Activated CD4-positive, alpha-beta memory T cell treated with anti-CD3 and anti-CD28 coated beads, Interleukin-2, amount 10 ng/mL, durations not matched to agents 7 days and 5 days (primary cell): ENCODE measurements at places on chromosomes 6 and 20. TPM values are rescaled to one million over a fixed set of nuclear protein-coding genes. Genes with fewer than 3 reads are reported as not detected.

- DNase-seq = no peak
Observed at GRCh38 chr6:156767603-156768467, 9.3 kb upstream of the ARID1B start.

Gene KCNK15
- total RNA-seq = not detected

Gene TOMM34
- total RNA-seq = 16.0 TPM

Gene TENT5A
- 2.0 TPM for total RNA-seq

GRCh38 chr6:39800034-39801032 lies 8.2 kb downstream of the DAAM2 start:
- no peak for DNase-seq

- DNase-seq = no peak
Observed at GRCh38 chr20:46423342-46423741, 16.9 kb upstream of the ELMO2 start.

GRCh38 chr20:58864346-58864745 lies 11.8 kb downstream of the GNAS start:
- no peak for DNase-seq

- no peak for DNase-seq
Observed at GRCh38 chr6:128303870-128304269, 216.5 kb downstream of the PTPRK start.

DNA sequence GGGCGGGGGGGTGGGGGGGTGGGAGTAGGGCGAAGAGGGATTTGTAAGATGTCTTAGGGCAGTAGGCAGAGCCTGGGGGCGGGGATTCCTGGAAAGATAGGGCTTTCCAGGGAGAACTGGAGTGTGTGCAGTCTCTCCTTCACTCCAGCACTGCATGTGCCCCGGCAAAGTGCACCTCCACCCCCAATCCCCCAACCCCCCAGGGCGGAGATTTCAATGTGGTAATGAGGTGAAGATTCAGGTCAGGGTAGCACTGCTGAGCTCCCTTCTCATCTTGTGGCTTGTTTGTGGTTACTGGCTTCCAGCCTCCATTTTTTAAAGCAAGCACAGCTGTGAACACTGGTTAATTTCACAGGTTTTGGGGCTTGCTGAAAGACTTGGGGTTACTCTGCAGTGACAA lies 5.9 kb downstream of the TMEM239 start:
- DNase-seq = peak; percentile 64

DNA sequence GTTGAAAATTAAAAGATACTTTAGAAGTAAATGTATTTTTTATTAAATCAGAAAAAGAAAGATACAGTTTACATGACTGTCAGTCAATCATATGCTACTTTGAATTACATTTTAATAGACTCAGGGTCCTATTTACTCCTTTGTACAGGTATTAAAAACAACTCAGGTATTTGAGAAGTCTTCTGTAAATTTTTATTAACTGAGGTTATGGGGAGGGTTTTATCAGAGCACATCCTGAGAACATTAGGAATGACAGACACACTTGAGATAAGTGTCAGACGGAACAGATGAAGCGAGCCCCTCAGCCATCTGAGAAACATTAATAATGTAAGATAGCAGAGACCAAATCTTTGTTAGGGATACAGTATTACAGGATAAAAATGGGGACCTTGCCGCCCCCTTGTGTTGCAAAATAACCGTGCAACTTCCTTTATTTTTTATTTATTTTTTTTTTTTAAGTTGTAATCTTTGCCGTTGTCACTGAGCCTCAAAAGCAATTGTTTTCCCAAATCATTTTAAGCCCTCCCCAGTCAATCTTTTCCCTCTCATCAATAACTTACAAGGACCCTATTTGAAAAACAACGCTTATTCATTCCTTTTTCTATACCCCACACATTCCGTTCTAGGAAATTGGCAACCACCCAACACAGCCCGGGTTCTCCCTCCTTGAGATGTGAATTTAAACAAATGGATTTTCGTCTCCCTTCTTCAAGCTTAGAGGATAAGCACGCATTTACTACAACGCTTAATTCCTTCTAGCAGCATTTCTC lies 126.7 kb downstream of the BCAS1 start:
- peak; percentile 36 for DNase-seq

- no peak for DNase-seq
Observed at GRCh38 chr6:84718038-84718955, 46.1 kb downstream of the TBX18 start.

GRCh38 chr20:54173653-54174456 lies at the start of gene CYP24A1:
Gene CYP24A1, minus strand, starts transcription at chr20:54173986. Its CDS starts 407 bp downstream, at chr20:54173579.
- DNase-seq = no peak

Gene WFDC10B
- not detected for total RNA-seq

- peak; percentile 67 for DNase-seq
Observed at GRCh38 chr6:41939848-41940758, 1.5 kb downstream of the CCND3 start.

DNA sequence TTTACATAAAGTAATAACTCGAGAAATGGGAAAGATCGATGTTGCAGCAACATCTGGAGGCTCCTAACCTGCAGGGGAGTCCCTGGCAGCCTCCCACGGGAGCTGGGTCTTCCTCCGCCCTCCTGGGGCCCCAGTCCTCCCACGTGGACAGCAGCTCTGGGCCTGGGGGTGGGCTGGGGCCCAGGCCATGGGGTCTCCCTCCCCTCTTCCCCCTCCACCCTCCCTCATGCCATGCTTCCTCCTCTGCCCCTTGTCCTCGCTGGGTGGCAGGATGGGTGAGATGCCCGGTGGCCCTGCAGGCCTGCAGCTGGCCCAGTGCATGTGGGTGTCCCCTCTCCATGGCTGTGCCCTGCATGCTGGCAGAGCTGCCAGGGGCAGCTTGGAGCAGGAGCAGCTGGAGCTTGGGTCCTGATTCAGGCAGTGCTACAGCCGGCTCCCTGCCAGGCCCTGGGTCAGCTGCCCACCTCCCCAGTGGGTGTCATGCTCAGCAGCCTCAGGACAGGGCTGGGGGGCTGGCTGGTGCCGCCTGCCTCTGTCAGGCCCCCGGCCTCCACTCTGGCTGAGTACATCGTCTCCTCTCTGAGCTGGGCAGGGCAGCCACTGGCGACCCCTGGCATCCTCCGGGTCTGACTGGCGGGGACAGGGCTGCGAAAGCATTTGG lies 48.9 kb upstream of the BHLHE23 start:
- no peak for DNase-seq

DNA sequence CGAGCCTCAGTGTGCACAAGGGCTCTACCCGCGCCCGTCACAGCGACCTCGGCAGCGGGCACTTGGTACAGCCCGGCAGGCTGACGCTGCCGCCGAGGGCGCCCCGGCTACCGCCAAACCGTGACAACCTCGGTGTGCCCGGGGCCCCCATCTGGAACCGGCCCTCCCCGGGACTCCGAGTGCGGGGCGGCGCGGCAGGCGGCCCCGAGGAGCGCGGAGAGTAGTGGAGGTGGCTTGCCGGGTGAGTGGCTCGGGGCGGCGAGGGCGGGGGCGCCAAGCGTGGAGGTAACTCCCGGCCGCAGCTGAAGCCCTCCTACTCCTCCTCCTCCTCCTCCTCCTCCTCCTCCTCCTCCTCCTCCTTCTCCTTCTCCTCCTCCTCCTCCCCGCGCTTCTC lies at the start of gene ISM1:
ISM1 (plus strand) TSS at position 371 of the 394 bp plus-strand sequence. CDS start 503 bp downstream, outside the sequence.
- DNase-seq = peak; percentile 23

GRCh38 chr6:67165606-67166005 lies 1458.6 kb upstream of the EYS start:
- no peak for DNase-seq
